ENCODE measurements at places on chromosomes 4 and X.

- no peak for ATAC-seq
These were observed 58.8 kb downstream of the SPRY1 start for GRCh38 chr4:123455360-123455759.

DNA sequence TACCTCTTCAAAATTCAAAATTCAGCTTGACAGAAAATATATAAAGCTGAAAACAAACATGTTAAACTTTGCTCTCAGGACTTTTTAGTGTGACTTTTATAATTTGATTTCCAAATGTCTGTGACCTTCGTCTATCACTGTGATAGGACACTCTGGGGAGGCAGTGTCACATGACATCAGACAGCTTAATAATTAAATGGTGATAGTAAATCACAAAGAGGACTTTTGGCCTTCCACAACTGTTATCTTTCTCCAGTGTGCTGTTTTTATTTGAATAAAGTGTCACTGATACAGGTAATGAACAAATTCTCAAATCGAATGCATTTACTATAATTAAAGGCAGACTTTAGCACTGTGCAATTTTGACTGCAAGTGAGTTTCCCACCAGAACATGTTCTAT is 83.1 kb downstream of the MID1 start:
- ATAC-seq, result no peak

- ATAC-seq, result no peak
These were observed 741 bp upstream of the RTL5 start for GRCh38 chrX:72132456-72132855.

GRCh38 chrX:29470030-29470429 is 745.3 kb upstream of the MAGEB2 start:
- no peak for ATAC-seq

DNA sequence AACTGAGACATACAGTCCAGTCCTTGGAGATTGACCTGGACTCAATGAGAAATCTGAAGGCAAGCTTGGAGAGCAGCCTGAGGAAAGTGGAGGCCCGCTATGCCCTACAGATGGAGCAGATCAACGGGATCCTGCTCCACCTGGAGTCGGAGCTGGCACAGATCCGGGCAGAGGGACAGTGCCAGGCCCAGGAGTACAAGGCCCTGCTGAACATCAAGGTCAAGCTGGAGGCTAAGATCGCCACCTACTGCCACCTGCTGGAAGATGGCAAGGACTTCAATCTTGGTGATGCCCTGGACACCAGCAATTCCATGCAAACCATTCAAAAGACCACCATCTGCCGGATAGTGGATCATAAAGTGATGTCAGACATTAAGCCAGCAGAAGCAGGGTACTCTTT is 20.4 kb upstream of the FRMPD3 start:
- no peak for ATAC-seq

DNA sequence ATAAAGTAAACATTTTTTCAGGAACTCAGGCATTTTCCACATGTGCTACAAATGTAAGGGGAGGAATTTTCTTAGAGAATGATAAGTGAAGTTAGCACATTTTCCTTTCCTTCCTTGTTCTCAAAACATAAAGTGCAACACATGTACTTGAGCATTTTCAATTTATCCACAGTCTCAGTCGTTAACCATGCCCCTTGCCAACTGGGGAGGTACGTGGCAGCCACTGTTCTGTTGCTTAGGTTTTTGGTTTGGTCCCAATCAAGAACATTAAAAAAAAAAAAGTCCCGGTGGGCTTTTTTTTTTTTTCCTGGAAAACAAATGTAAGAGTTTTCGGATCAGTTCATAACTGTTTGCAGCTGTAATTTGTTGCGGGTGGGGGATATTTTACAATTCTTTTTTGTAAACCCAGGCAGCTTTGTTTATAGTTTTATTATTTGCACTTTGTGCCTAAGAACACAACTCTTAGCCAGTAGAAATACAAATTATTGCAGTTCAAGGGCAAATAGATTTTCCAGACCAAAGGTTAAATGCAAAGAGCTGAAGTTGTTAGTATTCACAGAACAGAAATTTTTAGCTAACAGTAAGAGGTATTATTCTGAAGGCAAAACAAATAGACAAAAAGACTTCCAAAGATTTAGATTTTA is 112.1 kb upstream of the NAP1L5 start:
- ATAC-seq, result no peak

DNA sequence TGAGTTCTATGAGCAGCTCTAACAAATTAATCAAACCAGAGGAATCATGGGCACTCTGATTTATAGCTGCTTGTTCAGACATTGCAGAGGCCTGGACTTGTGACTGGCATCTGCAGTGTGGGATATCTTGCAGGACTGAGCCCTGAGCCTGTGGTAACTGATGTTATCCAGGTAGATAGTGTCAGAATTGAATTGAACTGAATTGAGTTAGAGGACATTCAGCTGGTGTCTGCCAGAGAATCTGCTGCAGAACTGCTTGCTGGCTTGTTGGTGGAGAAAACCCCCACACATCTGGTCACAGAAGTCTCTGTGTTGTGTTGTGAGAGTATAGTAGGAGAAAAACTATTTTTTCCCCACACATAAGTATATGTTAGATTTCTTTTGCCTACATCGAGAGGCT is 42.2 kb downstream of the SMIM20 start:
- ATAC-seq, result no peak

GRCh38 chr4:107439401-107439800 is 280.6 kb downstream of the PAPSS1 start:
- ATAC-seq, result peak; percentile 23

DNA sequence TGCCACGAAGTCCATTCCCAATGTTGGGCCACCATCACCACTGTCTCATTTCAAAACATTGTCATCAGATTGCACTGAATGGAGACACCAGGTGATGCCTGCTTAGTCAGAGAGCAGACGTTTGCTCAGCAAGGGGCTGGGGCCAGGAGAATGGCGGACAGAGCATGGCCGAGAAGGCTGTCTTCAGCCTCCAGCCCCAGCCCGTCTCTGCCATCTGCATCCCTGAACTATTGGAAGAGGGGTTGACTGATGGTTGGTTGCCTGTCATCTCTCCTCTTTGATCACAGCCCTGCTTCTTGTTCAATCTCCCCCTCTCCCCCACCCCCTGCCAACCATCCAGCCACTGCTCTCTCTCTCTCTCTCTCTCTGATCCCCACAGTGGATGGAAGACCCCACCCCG is 140.9 kb downstream of the SHOX start:
- ATAC-seq, result no peak

DNA sequence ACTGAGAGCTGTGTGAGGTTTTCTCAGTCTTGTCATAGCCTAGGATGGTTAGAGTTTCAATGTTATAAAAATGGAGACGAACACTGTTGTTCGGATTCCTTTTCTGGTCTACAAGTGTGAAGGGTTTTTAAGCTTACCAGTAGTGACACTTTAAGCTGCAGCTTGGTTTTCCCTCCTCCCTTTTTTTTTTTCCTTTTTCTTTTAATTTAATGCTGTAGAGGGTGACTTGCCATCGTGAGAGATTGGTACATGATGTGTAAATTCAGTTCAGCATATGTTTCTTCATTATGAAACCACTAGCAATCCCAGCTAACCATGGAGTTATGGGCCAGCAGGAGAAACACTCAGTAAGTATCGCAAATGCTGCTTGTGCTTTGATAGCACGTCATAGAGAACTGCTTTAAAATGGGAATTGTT is 165.0 kb downstream of the RAPGEF2 start:
- no peak for ATAC-seq

DNA sequence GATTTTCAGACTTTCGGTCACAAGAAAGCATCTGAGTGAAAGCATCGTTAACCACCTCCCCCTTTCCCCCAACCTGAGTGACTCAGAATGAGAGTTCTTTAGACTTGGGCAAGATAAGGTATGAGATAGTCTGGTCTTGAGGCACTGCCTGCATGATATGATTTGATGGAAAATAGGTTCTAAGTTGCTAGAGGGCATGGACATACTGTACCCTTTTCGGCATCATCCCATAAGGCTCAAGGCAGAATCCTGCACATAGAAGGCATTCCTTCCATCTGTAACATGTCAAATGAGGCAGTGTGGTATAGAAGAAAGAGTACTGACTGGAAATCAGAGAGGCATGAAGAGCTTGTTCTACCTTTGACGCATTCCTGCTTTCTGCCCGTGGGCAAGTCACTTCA is 16.8 kb upstream of the AMOT start:
- ATAC-seq, result no peak

DNA sequence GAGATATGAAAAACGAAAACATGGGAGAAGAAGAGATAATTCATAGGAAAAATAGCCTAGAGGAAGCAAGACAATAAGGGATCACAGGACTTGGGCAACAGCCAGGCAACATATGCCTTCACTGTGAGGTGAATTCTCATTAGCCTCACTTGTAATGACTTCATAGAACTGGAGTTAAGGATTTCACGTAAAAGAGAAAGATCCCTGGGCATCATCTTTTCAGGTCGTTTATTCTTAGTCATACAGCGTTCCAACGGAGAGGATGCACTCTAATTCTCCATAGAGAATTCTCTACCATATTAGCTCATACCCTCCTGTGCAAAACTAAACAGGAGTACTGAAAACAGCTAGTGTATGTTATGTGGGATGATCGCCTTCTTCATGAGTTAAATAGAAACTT is 1.4 kb downstream of the PRKG2 start:
- no peak for ATAC-seq

GRCh38 chrX:133783274-133783673 is 202.1 kb downstream of the GPC3 start:
- ATAC-seq, result no peak

- ATAC-seq, result no peak
These were observed 614.0 kb downstream of the STIM2 start for GRCh38 chr4:27474691-27475090.

DNA sequence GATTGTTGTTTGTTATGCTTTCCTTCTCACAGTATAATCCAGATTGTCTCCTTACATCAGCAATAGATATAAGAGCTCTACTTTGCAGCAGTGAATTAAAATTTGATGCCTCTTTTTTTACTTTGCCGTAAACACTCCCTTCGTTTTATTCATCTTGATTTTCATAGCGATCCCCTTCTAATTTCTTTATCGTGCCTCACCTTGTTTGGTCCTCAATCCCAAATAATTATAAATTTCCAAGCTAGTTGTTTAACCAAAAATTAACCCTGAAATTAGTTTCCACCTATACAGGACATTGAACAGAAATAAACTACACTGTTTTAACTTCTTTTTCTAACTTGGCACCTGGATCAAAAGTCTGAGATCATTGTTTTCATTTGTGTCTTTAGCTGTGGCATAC is 35.1 kb upstream of the GRID2 start:
- no peak for ATAC-seq

DNA sequence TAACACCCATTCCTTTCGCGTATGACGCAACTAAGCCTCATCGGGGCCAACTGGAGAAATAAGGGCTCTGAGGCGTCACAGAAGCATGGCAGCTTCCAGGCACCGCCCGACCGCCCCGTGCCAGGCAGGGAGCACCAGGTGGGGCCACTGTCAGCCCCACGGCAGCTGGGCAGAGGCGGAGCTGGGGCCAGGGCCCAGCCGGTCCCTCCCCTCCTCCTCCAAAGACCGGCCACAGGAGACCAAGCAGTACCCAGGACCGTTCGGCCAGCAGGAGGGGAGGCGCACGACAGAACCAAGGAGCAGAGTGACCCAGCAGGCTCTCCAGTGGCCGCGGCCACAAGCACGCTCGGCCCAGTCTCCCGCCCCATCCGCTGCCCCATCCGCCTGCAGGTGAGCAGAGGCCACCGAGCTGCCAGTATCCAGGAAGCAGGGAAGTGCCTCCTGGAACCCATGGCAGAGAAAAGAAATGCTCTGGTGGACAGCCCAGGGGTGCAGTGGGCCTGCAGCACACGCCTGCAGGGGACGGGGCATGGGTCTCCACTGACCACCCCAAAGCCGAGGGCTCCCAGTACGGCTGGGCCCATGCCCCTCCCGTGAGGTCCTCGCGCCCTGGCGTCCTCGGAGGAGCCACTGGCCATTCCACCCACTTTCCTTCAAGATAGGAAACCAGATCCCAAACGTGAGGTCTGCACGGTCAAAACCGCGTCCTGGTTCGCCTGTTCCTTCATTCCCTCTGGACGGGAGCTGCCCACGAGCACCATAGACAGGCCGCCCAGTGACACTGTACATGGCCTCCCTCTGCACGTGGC is 9.6 kb downstream of the CTBP1 start:
- no peak for ATAC-seq

DNA sequence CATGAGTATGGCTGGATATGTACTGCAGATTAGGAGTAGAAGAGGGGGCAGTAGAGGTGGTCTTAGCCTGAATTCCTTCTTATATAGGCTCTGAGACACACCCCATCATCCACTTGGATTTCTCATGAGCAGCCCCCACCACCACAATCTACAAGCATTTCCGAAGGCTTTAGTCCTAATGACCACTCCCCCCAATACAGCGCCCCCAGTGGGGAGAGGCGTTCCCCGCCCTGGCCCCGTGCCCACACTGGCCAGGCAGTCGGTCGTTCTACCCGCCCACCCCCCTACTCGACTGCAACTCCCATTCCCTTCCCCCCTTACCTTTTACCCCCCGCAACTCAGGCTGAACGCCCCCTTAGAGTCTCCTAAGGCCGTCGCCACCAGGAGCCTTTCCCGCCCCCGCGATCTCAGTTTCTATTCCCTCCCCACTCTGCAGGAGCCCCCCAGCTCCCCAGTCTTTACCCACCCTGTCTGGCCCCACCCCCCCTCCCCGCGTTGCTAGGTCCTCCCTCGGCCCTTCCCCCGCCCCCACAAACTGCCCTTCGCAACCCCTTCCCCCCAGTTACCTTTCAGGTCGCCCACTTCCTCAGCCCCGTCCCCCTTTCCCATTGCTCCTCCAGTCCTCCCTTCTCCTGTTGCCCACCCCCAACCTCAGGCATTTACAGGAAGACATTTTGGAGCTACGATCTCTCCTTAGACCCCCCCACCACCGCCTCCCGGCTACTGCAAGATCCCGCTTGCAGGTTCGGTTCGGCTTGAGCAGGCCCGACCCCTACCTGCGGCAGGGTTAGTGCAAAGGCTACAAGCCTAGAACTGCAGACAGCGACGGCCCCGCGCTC is 468 bp downstream of the ZMYM3 start:
- ATAC-seq, result no peak

GRCh38 chr4:62087706-62088105 is 887.6 kb downstream of the ADGRL3 start:
- ATAC-seq, result no peak

Data from motor neuron (in vitro differentiated cells).